ENCODE measurements at places on chromosomes 4 and X.

GRCh38 chr4:30068234-30068633 lies 651.9 kb upstream of the PCDH7 start:
- DNase-seq: no peak

DNA sequence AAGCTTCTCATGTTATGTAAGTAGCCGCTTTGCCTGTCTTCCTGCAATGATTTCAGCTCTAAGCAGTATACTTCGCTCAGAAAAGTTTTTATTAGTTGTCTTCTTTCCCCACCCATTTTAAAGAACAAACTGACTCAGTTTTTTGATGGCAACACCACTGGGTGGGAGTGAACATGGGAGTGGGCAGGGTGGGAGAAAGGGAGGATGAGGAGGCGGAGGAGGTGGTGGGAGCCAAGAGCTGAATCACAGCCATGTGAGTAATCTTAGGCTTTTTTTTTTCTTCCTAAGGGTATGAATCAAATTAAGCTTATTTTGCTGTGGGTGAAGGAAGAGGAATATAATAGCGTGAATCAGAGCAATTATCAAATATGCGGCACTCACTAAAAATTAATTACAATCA lies 574.3 kb upstream of the DIPK2B start:
- peak; percentile 27 for DNase-seq

GRCh38 chr4:113146876-113147358 lies 97.5 kb downstream of the ANK2 start:
- DNase-seq: no peak

GRCh38 chr4:8553216-8553615 lies 27.0 kb upstream of the GPR78 start:
- no peak for DNase-seq

DNA sequence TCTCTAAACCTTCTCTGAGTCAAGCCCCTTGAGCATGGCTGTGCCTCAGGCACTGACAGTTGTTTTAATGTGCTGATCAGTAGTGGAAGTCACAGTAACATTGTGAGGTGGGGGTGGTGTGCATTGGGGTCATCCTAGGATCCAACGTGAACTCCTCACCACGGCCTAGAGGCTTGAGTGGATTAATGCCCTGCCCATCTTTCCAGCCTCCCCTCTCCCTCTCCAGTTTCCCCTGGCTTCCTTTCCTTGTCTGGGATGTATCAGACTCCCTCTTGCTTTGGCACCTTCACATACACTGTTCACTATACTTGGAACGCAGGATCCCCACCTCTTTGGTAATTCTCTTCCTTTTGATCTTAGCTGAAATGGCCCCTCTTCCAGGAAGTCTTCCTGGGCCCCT lies 13.3 kb upstream of the PJA1 start:
- no peak for DNase-seq

DNA sequence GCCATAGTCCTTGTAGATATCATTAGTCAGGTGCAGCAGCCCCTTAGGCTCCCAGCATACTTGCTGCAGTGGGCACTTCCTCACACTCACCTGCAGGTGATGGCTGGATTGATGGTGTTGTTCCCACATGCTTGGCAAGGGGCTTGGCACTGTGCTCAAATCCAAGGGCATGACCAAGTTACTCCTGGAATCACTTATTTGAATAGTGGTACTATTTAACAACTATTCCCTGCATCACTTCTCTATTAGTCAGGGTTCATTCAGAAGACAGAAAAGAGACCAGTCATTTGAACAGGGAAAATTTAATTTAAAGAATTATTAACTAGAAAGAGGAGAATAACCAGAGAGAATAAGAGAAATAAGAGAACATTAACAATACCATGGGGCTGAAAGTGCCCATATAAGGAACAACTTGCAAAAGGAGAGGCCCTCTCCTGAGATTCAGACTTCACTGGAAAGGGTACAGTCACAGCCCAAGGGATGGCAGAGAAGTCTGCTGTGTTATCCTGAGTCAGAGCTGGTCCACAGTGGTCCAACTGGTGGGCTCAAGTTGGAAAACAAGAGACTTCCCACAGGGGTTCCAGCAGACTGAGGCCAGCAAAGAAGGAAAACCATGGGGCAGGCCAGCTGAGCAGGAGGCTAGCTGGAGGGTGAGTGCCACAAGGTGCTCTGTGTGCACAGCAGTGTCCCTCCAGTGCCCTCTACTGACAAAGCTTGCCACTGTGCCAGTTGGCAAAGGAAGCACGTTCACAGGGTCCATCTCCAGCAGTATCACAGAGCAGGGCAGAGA lies 9.8 kb downstream of the SPP1 start:
- DNase-seq: peak; percentile 27

GRCh38 chr4:141501395-141501794 lies 135.0 kb upstream of the IL15 start:
- no peak for DNase-seq

DNA sequence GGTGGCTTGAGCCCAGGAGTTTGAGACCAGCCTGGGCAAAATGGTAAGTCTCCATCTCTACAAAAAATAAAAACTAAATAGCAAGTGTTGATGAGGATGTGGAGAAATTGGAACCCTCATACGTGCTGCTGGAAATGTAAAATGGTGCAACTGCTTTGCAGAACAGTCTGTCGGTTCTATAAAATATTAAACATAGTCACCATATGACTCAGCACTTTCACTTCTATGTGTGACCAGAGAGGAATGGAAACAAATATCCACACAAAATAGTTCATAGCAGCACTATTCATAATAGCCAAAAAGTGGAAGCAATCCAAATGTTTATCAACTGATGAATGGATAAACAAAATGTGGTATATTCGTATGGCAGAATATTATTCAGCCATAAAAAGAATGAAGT lies 60.8 kb upstream of the FMR1 start:
- DNase-seq: no peak

- DNase-seq: peak; percentile 23
Measured at GRCh38 chrX:106802388-106803275, at the start of gene TBC1D8B. TSS of gene TBC1D8B (plus strand) at chrX:106802673. CDS start at chrX:106802854, 181 bp downstream.

DNA sequence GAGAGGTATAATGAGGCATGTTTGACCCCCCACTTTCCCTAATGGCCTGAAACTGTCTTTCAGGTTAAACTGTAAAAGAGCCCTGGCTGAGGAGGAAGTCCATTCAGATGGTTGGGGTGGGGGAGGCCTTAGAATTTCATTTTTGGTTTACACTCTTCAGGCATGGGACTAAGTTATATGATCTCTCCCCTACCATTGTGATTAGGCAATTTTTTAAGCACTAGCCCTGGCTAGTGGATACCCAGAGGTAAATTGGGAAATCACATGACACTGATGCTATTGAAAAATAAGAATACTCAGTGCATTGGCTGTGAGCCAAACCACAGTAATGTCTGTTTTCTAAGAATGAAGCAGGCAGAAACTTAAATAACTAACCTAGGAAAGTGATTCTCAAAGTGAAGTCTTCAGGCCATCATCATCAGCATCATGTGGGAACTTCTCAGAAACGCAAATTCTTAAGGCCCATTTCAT lies 149.7 kb downstream of the RRAGB start:
- no peak for DNase-seq

GRCh38 chr4:683982-684622 lies 4.8 kb downstream of the SLC49A3 start:
- peak; percentile 44 for DNase-seq

Measured in stimulated activated CD4-positive, alpha-beta T cell treated with anti-CD3 and anti-CD28 coated beads, Interleukin-4, amount 100 ng/mL, for 24 hours (primary cell).